Activated CD4-positive, alpha-beta memory T cell treated with anti-CD3 and anti-CD28 coated beads for 36 hours (primary cell): ENCODE measurements at places on chromosomes 13 and 19. TPM values are rescaled to one million over a fixed set of nuclear protein-coding genes. Genes with fewer than 3 reads are reported as not detected.

Gene COL4A2
- not detected for total RNA-seq

DNA sequence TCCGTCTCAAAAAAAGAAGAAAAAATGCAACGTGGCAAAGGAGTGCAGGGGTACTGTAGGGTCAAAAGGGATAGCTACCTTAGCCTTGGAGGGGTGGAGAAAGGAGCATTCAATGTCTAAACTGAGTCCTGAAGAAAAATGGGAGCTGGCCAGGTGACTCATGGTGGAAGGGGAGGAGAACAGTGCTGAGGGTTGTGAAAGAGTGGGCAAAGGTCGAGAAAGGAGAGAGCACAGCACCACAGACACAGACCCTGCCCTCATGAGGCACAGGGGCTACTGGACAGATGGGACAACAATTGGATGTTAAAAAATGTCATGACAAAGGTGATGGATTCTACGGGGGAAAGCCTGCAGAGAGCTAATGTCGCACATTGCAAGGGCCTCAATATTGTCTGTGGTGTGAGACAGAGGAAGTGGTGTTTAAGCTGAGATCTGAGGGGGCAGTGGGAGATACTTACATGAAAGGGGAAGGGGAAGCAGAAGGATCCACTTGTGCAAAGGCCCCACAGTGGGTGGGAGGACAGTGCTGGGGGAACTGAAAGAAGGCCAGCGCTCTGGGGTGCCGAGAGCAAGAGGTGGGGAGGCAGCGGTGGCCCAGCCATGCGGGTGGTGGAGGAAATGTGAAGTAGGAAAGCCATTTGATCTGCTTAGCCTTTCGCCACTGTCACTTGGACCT, 42.9 kb upstream of the URAD start:
- peaks cover 9% of the 10 kb centered on the region for H3K4me1 ChIP-seq
- H3K36me3 ChIP-seq = no peaks in the 10 kb centered on the region
- no peak overlapping the region for H3K4me3 ChIP-seq
- no peak for DNase-seq

DNA sequence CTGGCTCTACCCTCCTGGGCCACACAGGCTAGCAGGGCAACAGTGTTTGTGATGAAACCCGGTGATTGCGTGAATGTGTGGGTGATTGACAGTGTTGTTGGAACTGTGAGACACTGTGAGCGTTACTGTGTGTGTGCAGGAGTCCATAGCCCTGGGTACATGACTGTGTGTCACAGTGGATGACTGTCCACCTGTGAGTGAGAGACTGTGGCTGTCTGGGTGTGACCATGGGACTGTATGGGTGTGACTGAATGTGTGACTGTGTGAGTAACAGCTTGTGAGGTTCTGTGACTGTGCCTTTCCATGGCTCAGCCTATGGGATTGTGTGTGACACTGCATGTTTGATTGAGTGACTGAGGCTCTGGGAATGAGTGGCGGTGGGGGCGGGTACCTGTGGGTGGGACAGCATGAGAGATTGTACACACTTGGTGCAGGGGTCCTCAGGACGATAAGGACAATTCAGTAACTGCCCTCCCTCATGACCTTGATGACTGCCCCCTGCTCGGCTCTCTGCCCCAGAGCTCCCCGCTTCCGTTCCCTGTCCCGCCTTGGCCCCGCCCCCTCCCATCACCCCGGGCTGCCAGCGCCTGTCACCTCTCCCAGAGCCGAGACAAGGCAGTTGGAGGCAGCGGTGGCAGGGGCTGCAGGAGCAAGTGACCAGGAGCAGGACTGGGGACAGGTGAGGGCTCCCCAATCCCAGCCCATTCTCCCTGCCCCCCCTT, at the start of gene GIPR:
GIPR (plus strand) TSS at position 602 of the 722 bp plus-strand sequence. CDS start 1,300 bp downstream, outside the sequence.
- H3K27ac ChIP-seq = peak within 1 kb of the TSS; percentile 42
- DNase-seq = peak; percentile 88
- H3K27me3 ChIP-seq = peaks cover 19% of the 10 kb centered on the region
- H3K36me3 ChIP-seq = no peaks in the 10 kb centered on the region
- H3K4me3 ChIP-seq = peak within 1 kb of the TSS; percentile 76

GRCh38 chr19:4454747-4455718, 2.6 kb downstream of the UBXN6 start:
- peaks cover 19% of the 10 kb centered on the region for H3K4me1 ChIP-seq
- H3K36me3 ChIP-seq = peaks cover 6% of the 10 kb centered on the region
- no peak overlapping the region for H3K27ac ChIP-seq
- no peaks in the 10 kb centered on the region for H3K27me3 ChIP-seq
- H3K4me3 ChIP-seq = no peak overlapping the region
- no peak for DNase-seq

DNA sequence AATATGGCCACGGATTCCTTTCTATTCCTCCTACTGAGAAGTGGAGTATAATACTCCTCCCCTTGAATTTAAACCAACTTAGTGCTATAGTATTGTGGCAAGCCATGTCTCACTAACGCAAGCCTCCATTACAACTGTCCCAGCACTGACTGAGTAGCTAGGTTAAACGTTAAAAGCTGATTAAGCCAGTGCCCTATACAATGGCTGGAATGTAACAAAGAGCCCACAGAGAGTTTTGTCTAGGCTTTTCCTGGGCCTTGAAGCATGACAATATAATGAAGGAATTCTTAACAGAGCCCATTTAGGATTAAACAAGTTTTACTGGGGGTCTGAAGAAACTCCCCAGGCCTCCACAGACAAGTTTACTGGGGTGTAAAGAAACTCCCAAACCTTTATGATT, 254.5 kb upstream of the DACH1 start:
- H3K27ac ChIP-seq = no peak overlapping the region
- no peak overlapping the region for H3K4me3 ChIP-seq
- H3K27me3 ChIP-seq = no peaks in the 10 kb centered on the region
- no peaks in the 10 kb centered on the region for H3K4me1 ChIP-seq

GRCh38 chr13:49146950-49147355, 73.2 kb upstream of the MLNR start:
- peaks cover 28% of the 10 kb centered on the region for H3K4me1 ChIP-seq
- H3K36me3 ChIP-seq = peaks cover 62% of the 10 kb centered on the region
- H3K4me3 ChIP-seq = peak overlapping the region; percentile 30
- no peaks in the 10 kb centered on the region for H3K27me3 ChIP-seq
- no peak for DNase-seq

GRCh38 chr19:12090807-12091206, 26.3 kb downstream of the ZNF844 start:
- peaks cover 11% of the 10 kb centered on the region for H3K4me1 ChIP-seq
- peak; percentile 84 for DNase-seq
- peaks cover 6% of the 10 kb centered on the region for H3K36me3 ChIP-seq

GRCh38 chr13:40665126-40666044, 1.1 kb downstream of the FOXO1 start:
- no peaks in the 10 kb centered on the region for H3K27me3 ChIP-seq
- H3K4me1 ChIP-seq = peaks cover 42% of the 10 kb centered on the region
- peak overlapping the region; percentile 91 for H3K4me3 ChIP-seq
- H3K36me3 ChIP-seq = peaks cover 22% of the 10 kb centered on the region
- DNase-seq = peak; percentile 51
- peak overlapping the region; percentile 96 for H3K27ac ChIP-seq

- H3K36me3 ChIP-seq = no peaks in the 10 kb centered on the region
- H3K4me3 ChIP-seq = no peak overlapping the region
- no peak for DNase-seq
- no peaks in the 10 kb centered on the region for H3K4me1 ChIP-seq
- H3K27me3 ChIP-seq = no peaks in the 10 kb centered on the region
Measured at GRCh38 chr13:67367399-67367798, 137.3 kb upstream of the PCDH9 start.

GRCh38 chr19:23470873-23471545, 75.7 kb upstream of the ZNF91 start:
- DNase-seq = no peak
- peaks cover 28% of the 10 kb centered on the region for H3K27me3 ChIP-seq
- no peak overlapping the region for H3K27ac ChIP-seq
- H3K4me3 ChIP-seq = no peak overlapping the region
- peaks cover 2% of the 10 kb centered on the region for H3K4me1 ChIP-seq

DNA sequence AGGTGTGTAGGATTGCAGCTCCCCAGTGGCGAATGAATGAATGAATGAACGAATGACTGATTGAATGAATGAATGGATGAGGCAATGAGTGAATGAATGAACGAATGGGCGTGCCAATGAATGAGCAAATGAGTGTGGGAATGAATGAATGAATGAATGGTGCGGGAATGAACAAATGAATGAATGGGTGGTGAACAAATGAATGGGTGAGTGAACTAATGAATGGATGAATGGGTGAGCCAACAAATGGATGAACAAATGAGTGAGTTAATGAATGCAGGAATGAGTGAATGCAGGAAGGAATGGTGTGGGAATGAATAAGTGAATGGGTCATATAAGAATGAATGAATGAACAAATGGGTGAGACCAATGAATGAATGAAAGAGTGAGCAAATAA, 14.7 kb downstream of the ANKRD24 start:
- H3K27ac ChIP-seq = peak overlapping the region; percentile 16
- H3K36me3 ChIP-seq = peaks cover 6% of the 10 kb centered on the region
- no peak overlapping the region for H3K4me3 ChIP-seq
- peaks cover 43% of the 10 kb centered on the region for H3K27me3 ChIP-seq
- peaks cover 9% of the 10 kb centered on the region for H3K4me1 ChIP-seq
- no peak for DNase-seq

- no peak overlapping the region for H3K4me3 ChIP-seq
- no peaks in the 10 kb centered on the region for H3K36me3 ChIP-seq
- H3K4me1 ChIP-seq = peaks cover 19% of the 10 kb centered on the region
- H3K27me3 ChIP-seq = peaks cover 1% of the 10 kb centered on the region
- DNase-seq = no peak
Measured at GRCh38 chr13:48749144-48749543, 95.4 kb downstream of the CYSLTR2 start.

- no peaks in the 10 kb centered on the region for H3K36me3 ChIP-seq
- peak; percentile 36 for DNase-seq
- H3K4me3 ChIP-seq = peak within 1 kb of the TSS; percentile 73
- peaks cover 38% of the 10 kb centered on the region for H3K27me3 ChIP-seq
- H3K27ac ChIP-seq = no peak within 1 kb of the TSS
Measured at GRCh38 chr13:20231839-20232555, at the start of gene GJB6. GJB6 (minus strand) TSS chr13:20232319; CDS start chr13:20223480, 8,839 bp downstream.

DNA sequence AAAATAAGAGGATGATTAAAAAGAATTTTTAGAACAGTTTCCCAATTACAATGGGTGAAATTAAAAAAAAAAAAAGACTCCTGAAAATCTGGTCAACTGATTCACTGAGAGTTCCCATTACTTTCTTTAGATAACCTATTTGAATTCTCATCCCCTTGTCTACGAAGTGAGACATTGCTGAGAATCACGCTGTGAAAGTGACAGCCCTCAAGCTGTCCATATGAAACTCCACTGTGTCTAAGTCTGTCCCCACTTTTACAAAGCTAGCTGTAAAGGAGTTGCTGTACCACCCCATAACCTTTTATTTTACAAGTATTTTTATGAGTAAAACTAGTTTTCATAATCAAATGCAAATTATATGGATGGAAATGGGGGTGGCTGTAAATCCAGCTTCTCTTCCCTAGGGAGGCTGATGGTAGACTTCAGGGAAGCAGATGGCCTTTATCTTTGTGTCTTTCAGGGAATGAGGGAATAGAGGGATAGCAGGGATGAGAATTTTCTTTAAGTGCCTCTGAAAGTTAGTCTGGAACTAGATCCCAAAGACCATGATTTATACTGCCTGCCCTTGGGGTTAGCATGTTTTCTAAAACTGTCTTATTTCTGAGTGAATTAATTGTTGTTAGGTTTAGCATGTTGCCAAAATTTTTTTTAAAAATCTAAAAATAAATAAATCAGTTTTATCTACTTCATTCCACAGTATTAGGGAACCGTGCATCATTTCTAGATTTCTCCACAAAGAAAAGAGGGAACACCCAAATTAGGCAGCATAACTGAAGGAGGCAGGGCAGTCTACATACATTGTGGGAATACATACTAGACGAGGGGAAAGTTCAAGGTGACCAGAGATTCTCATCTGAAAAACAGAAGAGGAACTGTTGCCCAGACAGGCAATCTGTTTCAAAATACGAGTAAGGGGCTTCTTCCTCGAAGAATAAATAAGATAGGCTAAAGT, 1219.1 kb downstream of the UQCRFS1 start:
- H3K4me1 ChIP-seq = no peaks in the 10 kb centered on the region
- no peak for DNase-seq
- H3K36me3 ChIP-seq = no peaks in the 10 kb centered on the region
- H3K4me3 ChIP-seq = no peak overlapping the region
- no peak overlapping the region for H3K27ac ChIP-seq
- H3K27me3 ChIP-seq = no peaks in the 10 kb centered on the region
